Memory B cell (primary cell): ENCODE measurements at places on chromosomes 7 and 10.

DNA sequence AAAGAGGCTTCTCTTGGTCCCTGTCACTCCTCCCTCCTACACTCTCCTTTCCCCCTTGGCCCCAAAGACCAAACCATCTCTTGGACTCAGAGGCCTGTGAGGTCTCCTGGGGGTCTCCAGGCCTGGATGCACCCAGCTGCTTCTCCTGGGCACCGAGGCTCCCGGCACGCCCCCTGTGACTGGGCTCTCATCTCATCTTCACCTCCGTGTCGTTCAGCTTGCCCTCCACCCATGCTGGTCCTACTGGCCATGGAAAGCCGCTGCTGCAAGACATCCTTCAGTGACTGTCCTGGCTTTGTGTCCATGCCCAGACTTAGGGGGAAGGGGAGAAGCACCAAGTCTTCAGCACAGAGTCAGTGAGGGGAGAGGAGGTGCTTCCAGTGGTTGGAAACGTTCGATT lies 141.4 kb upstream of the RET start:
- H3K36me3 ChIP-seq, result peaks cover 1% of the 10 kb centered on the region
- DNase-seq, result no peak

DNA sequence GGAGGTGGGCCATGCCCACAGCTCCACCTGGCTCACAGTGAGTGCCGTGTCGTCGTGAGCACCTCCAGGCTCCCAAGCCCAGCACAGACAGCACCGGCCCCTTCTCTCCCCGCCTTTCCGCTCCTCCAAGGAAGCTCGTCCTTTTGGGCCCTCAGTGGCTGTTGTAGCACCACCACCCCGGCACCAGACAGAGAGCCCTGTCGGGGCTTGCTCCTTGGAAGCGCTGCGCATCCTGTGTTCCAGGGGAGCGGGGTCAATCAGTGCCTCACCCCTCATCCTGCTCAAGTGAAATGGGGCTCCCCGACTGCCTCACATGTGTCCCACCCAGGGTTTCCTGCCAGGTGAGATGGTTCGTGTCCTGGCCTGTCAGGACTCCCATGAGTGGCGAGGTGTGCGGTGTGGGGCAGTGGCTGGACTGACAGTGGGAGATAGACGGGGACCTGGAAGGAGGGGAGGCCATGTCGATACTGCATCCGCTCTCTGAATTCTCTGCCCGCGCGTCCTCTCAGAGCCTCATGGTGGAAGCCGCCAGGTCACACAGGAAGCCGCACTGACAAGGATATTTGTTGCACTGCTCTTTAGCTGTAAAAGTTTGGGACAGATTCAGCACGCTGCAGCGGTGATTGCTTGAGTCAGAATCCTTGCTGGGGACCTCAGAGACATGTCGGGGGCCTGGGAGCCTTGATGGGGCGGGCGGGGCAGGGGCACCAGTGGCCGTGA lies 107.1 kb downstream of the INPP5A start:
- peaks cover 14% of the 10 kb centered on the region for H3K4me1 ChIP-seq
- H3K36me3 ChIP-seq, result peaks cover 16% of the 10 kb centered on the region
- no peaks in the 10 kb centered on the region for H3K27me3 ChIP-seq
- no peak for DNase-seq

GRCh38 chr10:97150013-97150595 lies 35.7 kb downstream of the SLIT1 start:
- H3K36me3 ChIP-seq, result no peaks in the 10 kb centered on the region
- H3K27me3 ChIP-seq, result peaks cover 4% of the 10 kb centered on the region
- no peak overlapping the region for H3K4me3 ChIP-seq
- H3K27ac ChIP-seq, result no peak overlapping the region
- DNase-seq, result no peak
- H3K4me1 ChIP-seq, result no peaks in the 10 kb centered on the region

- no peaks in the 10 kb centered on the region for H3K36me3 ChIP-seq
- DNase-seq, result no peak
- no peak overlapping the region for H3K4me3 ChIP-seq
- H3K4me1 ChIP-seq, result no peaks in the 10 kb centered on the region
- H3K27ac ChIP-seq, result no peak overlapping the region
- H3K27me3 ChIP-seq, result no peaks in the 10 kb centered on the region
These were observed 79.3 kb downstream of the ITGB8 start for GRCh38 chr7:20409961-20410360.

DNA sequence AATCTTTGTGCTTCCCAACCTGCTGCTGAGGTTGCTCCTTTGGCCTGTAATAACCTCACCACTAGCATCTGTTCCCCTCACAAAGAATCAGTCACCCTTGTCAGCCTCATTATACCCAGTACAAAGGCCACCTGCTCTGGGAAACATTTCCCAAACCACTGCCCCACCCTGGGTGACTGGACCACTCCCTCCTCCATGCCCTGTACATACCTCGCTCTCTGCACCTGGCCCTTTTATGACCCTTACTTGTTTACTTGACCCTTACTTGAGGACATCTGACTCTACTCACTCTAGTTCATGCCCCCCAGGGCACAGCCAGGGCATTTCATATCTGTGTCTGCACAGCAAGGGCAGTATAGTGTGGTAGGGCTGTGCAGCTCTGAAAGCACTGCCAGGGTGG lies 21.4 kb upstream of the AOC1 start:
- H3K27ac ChIP-seq, result no peak overlapping the region
- no peak overlapping the region for H3K4me3 ChIP-seq
- no peaks in the 10 kb centered on the region for H3K4me1 ChIP-seq

GRCh38 chr10:8321990-8322389 lies 267.5 kb downstream of the GATA3 start:
- H3K27ac ChIP-seq, result no peak overlapping the region
- H3K4me3 ChIP-seq, result no peak overlapping the region
- H3K4me1 ChIP-seq, result no peaks in the 10 kb centered on the region

GRCh38 chr7:130473876-130474275 lies 18.0 kb upstream of the MEST start:
- H3K4me1 ChIP-seq, result peaks cover 6% of the 10 kb centered on the region
- peaks cover 3% of the 10 kb centered on the region for H3K27me3 ChIP-seq
- no peaks in the 10 kb centered on the region for H3K36me3 ChIP-seq
- no peak for DNase-seq
- H3K4me3 ChIP-seq, result no peak overlapping the region
